ENCODE measurements at places on chromosomes 3 and 15.

DNA sequence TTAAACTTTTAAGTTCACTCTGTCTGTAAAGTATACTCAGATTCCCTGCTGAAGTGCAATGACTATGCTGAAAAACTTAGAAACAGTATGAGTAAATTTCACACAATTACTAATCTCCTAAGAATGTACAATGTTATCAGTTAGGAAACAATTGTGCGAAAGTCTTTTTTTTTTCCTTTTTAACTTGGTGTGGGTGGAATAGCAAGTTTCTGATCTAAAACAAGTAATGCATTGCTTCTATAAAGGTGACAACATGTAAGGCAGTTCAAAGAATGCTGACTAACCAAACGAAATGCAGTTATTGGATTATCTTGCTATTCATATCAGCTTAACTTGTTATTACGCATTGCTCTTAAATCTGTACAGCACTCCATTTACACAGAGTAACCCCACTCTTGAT lies 19.3 kb upstream of the SLC12A8 start:
- no peak for DNase-seq

GRCh38 chr15:33344111-33344510 lies 33.3 kb downstream of the RYR3 start:
- DNase-seq, result no peak

DNA sequence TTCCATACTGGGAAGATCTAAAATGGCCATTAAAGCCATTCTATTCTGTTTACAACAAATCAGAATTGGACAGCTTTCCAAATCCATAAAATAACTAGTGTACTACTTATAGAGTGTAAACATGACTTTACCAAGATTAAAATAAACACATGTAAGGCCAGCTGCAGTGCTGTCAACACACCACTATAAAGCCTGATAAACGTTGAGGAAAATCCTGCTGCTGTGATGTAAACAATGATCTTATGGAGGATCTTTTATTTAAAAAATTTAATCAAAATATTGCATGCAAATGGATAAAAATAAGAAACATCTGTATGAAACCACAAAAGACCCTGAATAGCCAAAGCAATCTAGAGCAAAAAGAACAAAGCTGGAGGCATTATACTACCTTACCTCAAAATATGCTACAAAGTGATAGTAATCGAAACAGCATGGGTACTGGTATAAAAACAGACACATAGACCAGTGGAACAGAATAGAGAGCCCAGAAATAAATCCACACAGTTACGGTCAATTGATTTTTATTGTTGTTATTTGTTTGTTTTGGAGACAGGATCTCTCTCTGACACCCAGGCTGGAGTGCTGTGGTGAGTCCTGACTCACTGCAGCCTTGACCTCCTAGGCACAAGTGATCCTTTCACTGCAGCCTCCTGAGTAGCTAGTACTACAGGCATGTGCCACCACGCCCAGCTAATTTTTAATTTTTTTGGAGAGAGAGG lies 428.8 kb upstream of the C2CD4B start:
- DNase-seq, result no peak

DNA sequence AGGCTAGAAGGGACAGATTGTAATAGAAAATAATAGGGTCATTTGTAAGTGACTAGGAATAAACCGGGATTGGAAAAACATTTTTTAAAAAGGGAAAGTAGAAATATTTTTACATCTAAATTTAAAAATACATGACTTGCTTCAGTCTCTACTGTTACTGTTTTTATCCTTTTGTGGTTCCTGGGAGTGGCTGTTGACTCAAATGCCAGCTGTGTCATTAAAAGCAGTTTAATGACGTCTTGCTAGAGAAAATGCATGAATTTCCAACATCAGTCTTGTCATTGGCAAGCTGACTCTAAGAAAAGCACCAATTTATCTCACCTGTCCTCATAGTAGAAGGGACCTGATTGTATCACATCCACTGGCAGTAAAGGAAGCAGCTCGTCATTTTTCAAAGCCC lies 16.7 kb upstream of the LCMT2 start:
- DNase-seq, result no peak

GRCh38 chr15:68599560-68600071 lies 20.8 kb downstream of the CORO2B start:
- DNase-seq, result no peak

Measured in thymus (tissue), 14 donors.